ENCODE measurements at places on chromosomes 16 and 17.

- DNase-seq, result no peak
Observed at GRCh38 chr16:70699696-70700095, 13.8 kb upstream of the MTSS2 start.

DNA sequence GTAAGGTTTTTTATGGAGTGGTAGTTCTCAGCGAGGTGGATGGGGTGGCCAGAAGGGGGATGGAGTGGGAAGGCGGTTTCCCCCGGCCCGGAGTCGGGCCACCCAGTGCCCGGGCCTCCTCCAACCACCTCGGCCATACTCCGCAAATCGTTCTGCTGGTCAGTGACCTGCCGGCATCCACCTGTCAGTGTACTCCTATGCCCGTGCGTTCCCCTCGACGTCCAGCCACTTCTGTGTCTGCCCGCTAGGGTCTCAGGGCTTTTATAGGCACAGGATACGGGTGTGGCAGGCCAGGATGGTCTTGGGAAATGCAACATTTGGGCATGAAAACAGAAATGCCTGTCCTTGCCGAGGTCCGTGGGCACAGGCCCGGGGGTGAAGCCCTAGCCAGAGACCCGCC lies 19.3 kb upstream of the ASGR2 start:
- DNase-seq, result no peak

DNA sequence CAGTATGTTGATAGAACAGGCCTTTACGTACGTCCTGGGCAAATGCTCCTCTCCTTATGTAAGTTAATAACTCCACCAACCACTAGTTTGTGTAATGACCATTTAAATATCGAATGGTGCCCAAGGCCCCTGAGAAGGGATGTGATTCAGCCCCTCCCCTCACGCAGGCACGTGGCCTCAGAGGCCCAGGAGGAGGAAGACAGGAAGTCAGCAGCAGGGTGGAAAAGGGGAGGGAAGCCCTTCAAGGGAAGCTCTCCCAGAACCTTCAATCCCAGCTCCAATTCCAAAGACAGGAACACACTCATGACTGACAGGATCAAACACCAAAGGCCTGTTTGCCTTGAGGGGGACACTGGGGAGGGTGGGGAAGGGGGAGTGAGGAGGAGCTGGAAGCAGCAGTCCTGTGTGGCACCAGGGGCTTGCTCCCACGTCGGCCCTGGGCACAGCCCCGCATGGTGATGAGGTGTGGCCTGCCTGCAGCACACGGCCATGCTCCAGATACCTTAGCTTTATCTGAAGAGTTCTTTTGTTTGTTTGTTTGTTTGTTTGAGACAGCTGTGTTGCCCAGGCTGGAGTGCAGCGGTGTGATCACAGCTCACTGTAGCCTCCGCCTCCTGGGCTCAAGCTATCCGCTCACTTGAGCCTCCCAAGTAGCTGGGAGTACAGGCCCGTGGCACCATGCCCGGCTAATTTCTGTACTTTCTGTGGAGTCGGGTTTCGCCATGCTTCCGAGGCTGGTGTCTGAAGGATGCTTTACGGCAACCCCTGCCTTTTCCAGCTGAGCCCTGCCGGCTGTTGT lies 105.0 kb downstream of the ZNF778 start:
- no peak for DNase-seq

DNA sequence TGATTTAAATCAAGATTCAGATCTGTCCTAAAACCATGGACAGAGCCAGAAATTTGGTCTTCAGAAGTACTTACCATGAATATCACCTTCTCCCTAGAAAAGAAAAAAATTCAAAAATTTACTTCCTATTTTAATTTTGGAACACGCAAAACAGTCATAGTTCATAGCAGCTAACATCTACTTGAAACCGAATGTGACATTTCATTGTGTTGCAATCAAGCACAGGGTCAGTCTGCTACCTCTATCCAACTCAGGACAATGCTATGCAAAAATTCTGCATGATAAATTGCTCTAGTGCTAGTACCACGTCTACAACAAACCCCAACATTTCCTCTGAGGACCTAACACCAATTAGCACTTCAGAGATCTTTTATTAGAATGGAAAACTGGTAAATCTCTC lies 7.7 kb downstream of the JPT1 start:
- no peak for DNase-seq

GRCh38 chr16:58809213-58809612 lies 75.1 kb upstream of the GOT2 start:
- DNase-seq, result no peak

GRCh38 chr17:54760836-54761235 lies 139.8 kb upstream of the TOM1L1 start:
- no peak for DNase-seq

DNA sequence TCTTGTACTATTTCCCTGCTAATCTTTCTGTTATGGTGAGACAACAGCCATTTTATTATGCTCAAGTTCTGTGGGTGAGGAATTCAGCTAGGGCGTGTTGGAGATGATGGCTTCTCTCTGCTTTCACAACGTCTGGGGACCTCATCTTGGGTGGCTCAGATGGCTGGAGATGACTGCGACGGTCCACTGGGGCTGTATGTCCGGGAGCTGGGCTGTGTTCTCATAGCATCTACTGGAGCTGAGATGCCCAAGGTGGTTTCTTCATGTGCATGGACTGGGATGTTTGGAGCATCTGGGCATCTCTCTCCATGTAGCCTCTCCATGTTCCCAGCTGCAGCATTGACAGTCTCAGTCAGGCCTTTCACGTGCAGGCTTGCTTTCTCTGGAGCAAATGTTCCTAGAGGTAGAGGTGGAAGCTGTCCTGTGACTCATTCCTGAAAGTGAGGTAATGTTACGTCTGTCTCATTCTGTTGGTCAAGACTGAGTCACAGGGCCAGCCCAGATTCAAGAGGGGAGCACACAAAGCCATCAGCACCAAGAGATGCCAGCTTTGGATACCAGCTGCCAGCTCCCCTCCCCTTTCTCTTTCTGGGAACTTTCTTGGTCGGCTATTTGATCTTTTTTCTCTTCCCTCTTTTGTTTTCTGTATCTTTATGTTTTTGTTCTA lies 96.2 kb downstream of the RAP1GAP2 start:
- DNase-seq, result no peak

DNA sequence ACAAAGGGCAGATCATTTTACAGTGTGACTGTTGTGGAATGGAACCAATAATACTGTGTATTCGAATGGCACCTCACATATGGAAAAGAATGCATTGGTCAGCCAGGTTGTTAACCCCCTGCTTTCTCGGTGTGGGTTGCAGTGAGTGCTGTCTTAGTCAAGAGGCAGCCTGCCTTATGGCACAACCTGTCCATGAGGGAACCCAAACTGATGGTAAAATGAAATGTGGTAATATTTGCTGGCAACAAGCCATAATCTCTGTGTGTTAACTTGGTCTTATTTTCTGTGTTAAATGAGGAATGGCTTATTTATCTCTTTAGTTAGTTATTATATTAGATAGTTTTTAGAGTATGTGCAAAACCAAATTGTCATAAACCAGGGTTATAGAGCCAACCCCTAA lies 81.6 kb downstream of the TMC6 start:
- DNase-seq, result no peak

GRCh38 chr17:69335058-69335457 lies 8.1 kb upstream of the ABCA5 start:
- no peak for DNase-seq

- DNase-seq, result no peak
Observed at GRCh38 chr17:83132251-83133081, 53.1 kb downstream of the METRNL start.

- DNase-seq, result peak; percentile 44
Observed at GRCh38 chr17:27609611-27610303, 21.2 kb upstream of the LGALS9 start.

GRCh38 chr17:29178750-29179231 lies 1.4 kb downstream of the MYO18A start:
- DNase-seq, result no peak

- no peak for DNase-seq
Observed at GRCh38 chr17:49521471-49522356, 26.6 kb downstream of the NGFR start.

All from left renal cortex interstitium (tissue), 4 donors.